ENCODE measurements at places on chromosomes 6 and 20. TPM values are rescaled to one million over a fixed set of nuclear protein-coding genes. Genes with fewer than 3 reads are reported as not detected.

- H3K27me3 ChIP-seq: no peaks in the 10 kb centered on the region
- no peaks in the 10 kb centered on the region for H3K4me1 ChIP-seq
- no peak overlapping the region for H3K27ac ChIP-seq
- no peak for DNase-seq
- H3K36me3 ChIP-seq: no peaks in the 10 kb centered on the region
- no peak overlapping the region for H3K4me3 ChIP-seq
Observed at GRCh38 chr6:105382496-105382895, 20.4 kb downstream of the PREP start.

DNA sequence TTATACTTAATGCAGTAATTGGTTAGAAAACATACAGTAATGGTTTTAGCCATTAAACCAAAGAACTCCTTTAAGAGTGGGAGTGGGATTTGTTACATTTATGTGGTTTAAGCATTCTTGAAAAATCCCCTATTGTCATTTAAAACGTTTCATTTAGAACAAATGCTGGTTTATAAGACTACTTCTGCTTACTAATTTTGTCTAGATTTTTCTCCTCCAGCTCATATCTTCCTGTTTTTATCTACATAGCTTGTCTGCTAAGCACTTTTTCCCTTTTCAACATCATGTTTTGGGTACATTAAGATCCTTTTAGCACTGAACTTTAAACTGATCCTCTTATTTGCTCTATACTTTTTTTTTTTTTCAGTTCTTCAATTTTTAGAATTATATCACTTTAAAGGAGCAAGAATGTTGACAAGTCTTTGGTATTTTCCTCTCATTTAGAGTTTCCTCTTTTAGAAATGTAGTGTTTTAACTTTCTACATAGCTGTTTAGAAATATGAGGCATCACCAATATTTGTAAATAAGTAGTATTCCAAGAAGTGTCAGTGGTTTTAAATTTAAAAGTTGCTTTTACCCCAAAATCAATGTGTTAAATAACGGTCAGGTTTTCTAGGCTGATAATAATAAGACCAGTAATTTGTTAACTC is 80.9 kb downstream of the SESN1 start:
- H3K4me3 ChIP-seq: no peak overlapping the region
- no peak for DNase-seq
- H3K4me1 ChIP-seq: peaks cover 35% of the 10 kb centered on the region
- no peak overlapping the region for H3K27ac ChIP-seq
- no peaks in the 10 kb centered on the region for H3K36me3 ChIP-seq
- H3K27me3 ChIP-seq: no peaks in the 10 kb centered on the region

GRCh38 chr6:165091121-165091785 is 218.2 kb downstream of the C6orf118 start:
- no peaks in the 10 kb centered on the region for H3K27me3 ChIP-seq
- DNase-seq: no peak
- no peaks in the 10 kb centered on the region for H3K4me1 ChIP-seq

- no peaks in the 10 kb centered on the region for H3K27me3 ChIP-seq
- H3K36me3 ChIP-seq: peaks cover 40% of the 10 kb centered on the region
- no peaks in the 10 kb centered on the region for H3K4me1 ChIP-seq
- no peak overlapping the region for H3K27ac ChIP-seq
- no peak overlapping the region for H3K4me3 ChIP-seq
Observed at GRCh38 chr6:37279366-37280134, 21.6 kb upstream of the TMEM217 start.

GRCh38 chr20:20549704-20550103 is 162.7 kb downstream of the RALGAPA2 start:
- no peak overlapping the region for H3K27ac ChIP-seq
- no peak for DNase-seq
- no peaks in the 10 kb centered on the region for H3K27me3 ChIP-seq
- no peak overlapping the region for H3K4me3 ChIP-seq

- peaks cover 6% of the 10 kb centered on the region for H3K27me3 ChIP-seq
- no peaks in the 10 kb centered on the region for H3K36me3 ChIP-seq
- no peak overlapping the region for H3K27ac ChIP-seq
- no peak overlapping the region for H3K4me3 ChIP-seq
- DNase-seq: no peak
Observed at GRCh38 chr6:88171312-88171711, 5.2 kb upstream of the CNR1 start.

The ZNFX1 gene
- total RNA-seq: 55.7 TPM

The HUS1B gene
- total RNA-seq: 1.2 TPM

The GPSM3 gene
- total RNA-seq: 89.5 TPM

The VGLL2 gene
- not detected for total RNA-seq

The GHRH gene
- total RNA-seq: not detected

Measured in CD8-positive, alpha-beta memory T cell (primary cell).